ENCODE measurements at places on chromosomes 6 and 20. TPM values are rescaled to one million over a fixed set of nuclear protein-coding genes. Genes with fewer than 3 reads are reported as not detected.

Gene HLA-DOA
- total RNA-seq: not detected

Gene MATN4
- not detected for total RNA-seq

Gene SLC4A11
- total RNA-seq: 0.58 TPM

Gene SLC22A1
- not detected for total RNA-seq

Gene DYNLT2
- total RNA-seq: 0.35 TPM

Gene SPATA25
- not detected for total RNA-seq

Gene LINC00237
- not detected for total RNA-seq

Gene PRDM13
- total RNA-seq: not detected

Gene C20orf141
- not detected for total RNA-seq

Gene BLCAP
- total RNA-seq: 40.9 TPM

Gene GSTA2
- total RNA-seq: not detected

Gene SALL4
- not detected for total RNA-seq

Gene C6orf58
- total RNA-seq: not detected

Gene BTBD9
- 3.5 TPM for total RNA-seq

Gene HSPA1B
- 59.4 TPM for total RNA-seq

Gene GTPBP2
- 58.0 TPM for total RNA-seq

Gene PDE10A
- total RNA-seq: 0.53 TPM

Gene REPS1
- total RNA-seq: 16.7 TPM

Gene ARMH2
- total RNA-seq: not detected

Gene SIRPB2
- total RNA-seq: not detected

Gene BNIP5
- total RNA-seq: not detected

Gene GZF1
- 7.8 TPM for total RNA-seq

Gene MEI4
- total RNA-seq: not detected

Gene EYS
- total RNA-seq: under 0.01 TPM

Gene NEU1
- total RNA-seq: 73.9 TPM

Gene GABRR1
- not detected for total RNA-seq

Gene LGSN
- total RNA-seq: not detected

Gene SLC17A2
- total RNA-seq: not detected

Gene HAO1
- not detected for total RNA-seq

Gene FAM209B
- not detected for total RNA-seq

Gene DACT2
- not detected for total RNA-seq

Gene MTRF1L
- total RNA-seq: 14.7 TPM

Gene RPS10
- 3,823 TPM for total RNA-seq

Gene UBD
- not detected for total RNA-seq

Gene ATAT1
- 4.3 TPM for total RNA-seq

Gene MACROD2
- total RNA-seq: not detected

Gene ORC3
- total RNA-seq: 26.2 TPM

Gene CLIC1
- total RNA-seq: 1,127 TPM

Gene DEFB112
- not detected for total RNA-seq

Gene BCL2L1
- total RNA-seq: 131 TPM

Gene ARG1
- total RNA-seq: not detected

Gene CDS2
- total RNA-seq: 23.9 TPM

Gene CASP8AP2
- total RNA-seq: 4.8 TPM

Gene ADAM33
- 19.6 TPM for total RNA-seq

Gene RIPOR3
- 0.35 TPM for total RNA-seq

Gene SFTA2
- not detected for total RNA-seq

Gene CDH22
- not detected for total RNA-seq

Gene CD83
- 3.7 TPM for total RNA-seq

Gene WFDC5
- total RNA-seq: not detected

Gene SMLR1
- total RNA-seq: not detected

Gene IL17F
- not detected for total RNA-seq

Gene PRSS16
- total RNA-seq: 2.8 TPM

Gene SYTL3
- total RNA-seq: 3.2 TPM

Gene B4GALT5
- total RNA-seq: 11.2 TPM

Gene PRDM1
- total RNA-seq: 1.8 TPM

Gene EYA4
- total RNA-seq: 2.9 TPM
